HS-5 (cell line): ENCODE measurements at places on chromosomes 11 and 22.

DNA sequence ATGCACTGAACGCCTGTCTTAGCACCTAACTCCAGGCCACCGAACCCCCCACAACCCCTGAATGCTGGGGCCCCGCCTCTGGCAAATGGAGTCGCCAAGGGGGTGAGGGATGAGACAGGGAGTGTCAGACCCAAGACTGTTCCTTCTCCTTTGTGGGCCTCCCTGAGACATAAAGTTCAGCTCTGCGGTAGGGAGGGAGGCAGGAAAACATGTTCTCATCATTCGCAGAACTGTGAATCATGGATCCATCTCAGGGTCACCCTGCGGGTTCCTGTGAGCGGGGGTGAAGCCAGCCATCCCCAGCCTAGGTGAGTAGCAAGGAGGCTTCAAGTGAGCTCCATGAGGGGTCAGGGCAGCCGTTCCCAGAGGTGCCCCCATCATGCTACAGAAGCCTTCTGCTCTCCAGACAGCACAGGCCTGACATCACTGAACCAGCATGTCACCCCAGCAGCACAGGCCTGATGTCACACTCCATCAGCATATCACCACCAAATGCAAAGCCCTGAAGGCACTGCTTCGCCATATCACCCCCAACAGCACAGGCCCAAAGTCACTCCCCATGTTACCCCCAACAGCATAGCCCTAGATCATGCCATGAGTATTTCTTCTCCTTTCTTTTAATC is 27.2 kb downstream of the TMPRSS6 start:
- DNase-seq: no peak

GRCh38 chr11:38095268-38095667 is 1497.2 kb upstream of the RAG2 start:
- DNase-seq: no peak

- no peak for DNase-seq
Observed at GRCh38 chr11:71843858-71844257, 10.9 kb downstream of the DEFB108B start.

- no peak for DNase-seq
Observed at GRCh38 chr11:108233277-108233945, 10.5 kb downstream of the ATM start.

GRCh38 chr22:39437791-39438704 is 18.8 kb upstream of the MGAT3 start:
- DNase-seq: no peak

- no peak for DNase-seq
Observed at GRCh38 chr22:38062791-38063190, 5.6 kb downstream of the PICK1 start.

DNA sequence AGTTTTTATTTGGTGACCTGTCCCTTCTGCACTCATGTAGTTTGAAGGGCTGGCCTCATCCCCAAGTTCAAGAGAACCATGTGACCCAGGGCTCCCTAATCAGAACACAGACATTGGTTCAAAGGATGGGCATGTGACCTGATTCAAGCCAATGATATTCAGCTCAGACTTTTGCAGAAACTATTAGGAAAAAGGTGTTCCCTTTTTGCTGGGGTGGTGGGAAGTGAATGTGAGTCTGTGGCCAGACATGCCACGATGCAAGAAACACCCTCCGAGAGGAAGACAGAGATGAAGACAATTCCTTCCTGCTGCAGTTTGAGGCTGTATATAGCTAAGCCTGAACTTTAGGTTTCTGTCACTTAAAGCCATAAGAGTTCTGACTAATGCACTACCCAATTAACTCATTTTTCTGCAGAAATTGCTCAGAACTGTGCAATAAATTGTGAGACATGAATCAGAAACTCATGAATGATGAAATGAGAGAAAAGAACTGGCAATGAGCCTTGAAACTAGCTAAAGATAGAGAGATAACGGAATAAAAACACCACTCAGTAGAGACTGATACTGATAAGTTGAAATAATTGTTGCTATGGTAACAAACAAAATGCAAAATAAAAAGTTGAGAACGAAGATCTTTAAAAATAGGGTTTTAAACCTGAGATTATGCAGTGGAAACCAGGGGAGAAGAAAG is 9.2 kb upstream of the MAPK1 start:
- peak; percentile 48 for DNase-seq

DNA sequence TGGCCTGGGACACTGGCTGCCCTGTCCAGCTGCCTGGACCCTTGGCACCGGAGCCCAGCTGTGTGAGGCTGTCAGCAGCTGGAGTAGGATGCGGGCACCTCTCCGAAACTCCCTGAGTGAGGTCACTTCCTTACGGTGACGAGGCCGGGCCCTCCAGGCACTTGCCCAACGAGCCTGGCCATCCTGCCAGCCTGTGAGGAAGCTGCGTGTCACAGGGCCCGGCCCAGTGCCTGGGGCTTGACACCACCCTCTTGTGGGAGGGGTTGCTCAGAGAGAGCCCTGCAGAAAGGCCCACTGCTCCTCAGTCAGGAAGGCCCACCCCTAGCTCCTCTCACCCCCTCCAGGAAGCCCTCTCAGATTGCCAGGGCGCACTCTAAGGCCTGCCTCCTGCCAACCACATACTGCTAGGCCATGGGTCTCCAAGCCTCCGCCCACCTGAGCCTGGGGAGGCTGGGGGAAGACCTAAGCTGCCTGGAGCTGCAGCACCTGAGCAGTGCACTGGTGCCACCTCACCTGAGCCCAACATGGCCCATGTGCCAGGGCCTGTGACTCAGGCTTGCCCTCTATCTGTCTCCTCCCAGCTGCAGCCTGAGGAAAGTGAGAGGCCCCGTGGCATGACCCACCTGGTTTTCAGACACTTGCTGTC is 4.3 kb upstream of the PHLDA2 start:
- DNase-seq: peak; percentile 75

- DNase-seq: no peak
Observed at GRCh38 chr11:3109921-3110706, 52.9 kb upstream of the CARS1 start.

- DNase-seq: no peak
Observed at GRCh38 chr22:19517171-19517500, 7.1 kb downstream of the CLDN5 start.

DNA sequence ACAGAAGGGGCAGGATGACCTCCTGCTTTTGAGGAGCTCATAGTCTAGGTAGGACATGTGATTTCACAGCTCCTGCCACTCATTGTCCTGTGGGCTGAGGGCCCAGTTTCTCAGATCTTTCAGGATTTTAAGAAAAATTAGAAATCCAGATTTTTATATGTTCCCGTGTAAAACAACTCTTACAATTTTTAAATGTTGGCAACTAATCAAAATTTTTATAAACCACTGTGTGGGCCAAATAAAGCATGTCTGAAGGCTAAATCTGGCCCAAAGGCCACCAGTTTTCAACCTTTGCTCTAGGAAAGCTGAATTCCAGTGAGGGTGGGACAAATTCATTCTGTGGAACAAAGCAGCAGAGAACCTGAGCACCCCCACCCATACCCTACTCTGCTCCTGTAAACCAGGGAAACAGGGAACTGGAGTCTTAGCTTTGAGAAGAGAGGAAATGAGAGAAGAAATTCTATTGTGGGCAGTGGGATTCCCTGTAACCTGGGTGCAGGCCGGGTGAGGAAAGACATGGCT is 20.6 kb downstream of the LRRC32 start:
- DNase-seq: no peak

DNA sequence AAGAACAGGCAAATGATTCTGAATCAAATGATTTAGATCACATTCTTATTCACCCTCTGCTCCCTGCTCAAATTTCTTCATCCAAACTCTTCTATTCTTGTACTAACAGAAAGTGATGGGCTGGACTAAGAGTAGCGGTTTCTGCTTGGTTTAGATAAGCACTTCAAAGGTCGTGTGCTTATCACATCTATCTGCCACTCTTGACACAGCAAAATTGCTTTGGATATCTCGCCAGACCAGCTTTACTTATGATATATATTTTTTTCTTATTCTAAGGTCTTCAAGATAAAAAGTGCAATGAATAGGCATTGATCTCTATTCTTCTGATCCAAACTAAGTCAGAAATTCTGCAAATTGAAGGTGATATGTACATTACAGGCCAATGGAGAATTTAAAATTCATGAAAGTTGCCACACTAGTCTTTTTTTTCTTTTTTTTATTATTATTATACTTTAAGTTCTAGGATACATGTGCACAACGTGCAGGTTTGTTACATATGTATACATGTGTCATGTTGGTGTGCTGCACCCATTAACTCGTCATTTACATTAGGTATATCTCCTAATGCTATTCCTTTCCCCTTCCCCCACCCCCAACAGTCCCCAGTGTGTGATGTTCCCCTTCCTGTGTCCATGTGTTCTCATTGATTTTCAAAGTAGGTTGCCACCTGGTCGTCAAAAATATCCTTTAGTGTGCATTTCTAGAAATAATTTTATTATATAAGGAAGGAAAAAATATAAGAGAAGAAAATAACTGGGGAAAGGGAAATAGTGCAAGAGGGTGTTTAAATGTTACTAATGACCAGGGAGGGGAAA is 1941.0 kb upstream of the RAG2 start:
- DNase-seq: no peak
